ENCODE measurements at places on chromosomes 2 and 18.

DNA sequence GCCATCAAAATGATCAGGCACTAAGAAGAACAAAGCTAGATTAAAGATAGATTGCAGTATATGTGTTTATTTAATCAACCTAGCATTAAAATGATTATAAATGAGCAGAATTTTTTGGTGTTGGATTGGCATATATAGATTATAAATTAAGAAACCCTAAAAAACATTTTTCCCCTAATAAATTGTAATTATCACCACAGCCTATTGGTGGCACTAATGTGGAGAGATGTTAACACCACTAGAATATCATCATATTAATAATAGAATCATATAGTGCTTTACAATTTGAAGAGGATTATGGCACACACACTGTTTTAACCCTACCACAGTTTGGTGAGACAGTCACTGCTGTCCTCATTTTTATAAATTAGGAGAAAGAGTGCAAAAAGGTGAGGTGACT is 112.4 kb upstream of the RND3 start:
- DNase-seq: no peak

- no peak for DNase-seq
Observed at GRCh38 chr2:67927501-67927900, 135.3 kb downstream of the C1D start.

DNA sequence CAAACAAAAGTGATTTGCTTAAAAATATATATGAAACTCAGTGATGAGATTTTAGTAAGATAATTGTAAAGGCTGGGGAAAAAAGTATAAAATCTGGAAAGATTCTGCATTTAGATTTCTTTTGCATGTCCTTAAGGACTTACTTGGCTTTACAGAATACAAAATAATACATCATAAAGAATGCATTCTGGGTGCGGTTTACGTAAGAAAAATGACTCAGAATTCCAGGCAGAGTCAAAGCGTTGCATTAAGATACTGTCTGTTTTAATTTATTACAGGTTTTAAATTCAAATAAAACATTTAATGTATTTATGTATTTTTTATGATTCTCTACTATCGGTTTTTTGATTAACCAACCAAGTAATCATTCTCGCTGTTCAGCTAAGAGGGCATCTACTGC is 178.0 kb downstream of the SH3BP4 start:
- DNase-seq: no peak

- DNase-seq: no peak
Observed at GRCh38 chr2:152846697-152847470, 128.5 kb downstream of the ARL6IP6 start.

DNA sequence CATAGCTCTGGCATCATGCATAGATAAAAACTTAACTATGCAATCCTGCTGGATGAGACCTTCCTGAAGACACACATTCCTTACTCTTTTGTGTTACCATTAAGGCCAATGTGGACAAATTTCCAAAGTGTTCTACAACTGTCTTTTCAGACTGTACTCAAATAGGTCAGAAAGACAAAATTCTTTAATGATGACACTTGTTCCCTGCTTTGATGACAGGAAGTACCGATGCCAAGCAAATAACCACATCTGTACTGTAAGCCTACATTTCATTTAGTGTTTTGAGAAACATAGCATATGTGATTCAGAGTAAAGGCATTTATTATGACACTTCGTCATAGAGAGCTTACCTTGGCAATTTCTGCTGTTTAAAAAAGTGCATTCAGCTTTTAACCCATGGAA is 55.0 kb downstream of the PMAIP1 start:
- no peak for DNase-seq

GRCh38 chr2:16203691-16204090 is 263.3 kb downstream of the MYCN start:
- DNase-seq: no peak

- no peak for DNase-seq
Observed at GRCh38 chr2:17051538-17051937, 385.9 kb upstream of the CYRIA start.

GRCh38 chr2:62871506-62871905 is 166.0 kb downstream of the EHBP1 start:
- no peak for DNase-seq

GRCh38 chr2:65231892-65232477 is 4.4 kb downstream of the ACTR2 start:
- DNase-seq: no peak

GRCh38 chr18:41064916-41065315 is 890.1 kb upstream of the PIK3C3 start:
- no peak for DNase-seq

GRCh38 chr2:143903172-143903856 is 616.6 kb downstream of the ZEB2 start:
- DNase-seq: peak; percentile 3

GRCh38 chr2:216119986-216120385 is 10.8 kb downstream of the XRCC5 start:
- DNase-seq: peak; percentile 26

DNA sequence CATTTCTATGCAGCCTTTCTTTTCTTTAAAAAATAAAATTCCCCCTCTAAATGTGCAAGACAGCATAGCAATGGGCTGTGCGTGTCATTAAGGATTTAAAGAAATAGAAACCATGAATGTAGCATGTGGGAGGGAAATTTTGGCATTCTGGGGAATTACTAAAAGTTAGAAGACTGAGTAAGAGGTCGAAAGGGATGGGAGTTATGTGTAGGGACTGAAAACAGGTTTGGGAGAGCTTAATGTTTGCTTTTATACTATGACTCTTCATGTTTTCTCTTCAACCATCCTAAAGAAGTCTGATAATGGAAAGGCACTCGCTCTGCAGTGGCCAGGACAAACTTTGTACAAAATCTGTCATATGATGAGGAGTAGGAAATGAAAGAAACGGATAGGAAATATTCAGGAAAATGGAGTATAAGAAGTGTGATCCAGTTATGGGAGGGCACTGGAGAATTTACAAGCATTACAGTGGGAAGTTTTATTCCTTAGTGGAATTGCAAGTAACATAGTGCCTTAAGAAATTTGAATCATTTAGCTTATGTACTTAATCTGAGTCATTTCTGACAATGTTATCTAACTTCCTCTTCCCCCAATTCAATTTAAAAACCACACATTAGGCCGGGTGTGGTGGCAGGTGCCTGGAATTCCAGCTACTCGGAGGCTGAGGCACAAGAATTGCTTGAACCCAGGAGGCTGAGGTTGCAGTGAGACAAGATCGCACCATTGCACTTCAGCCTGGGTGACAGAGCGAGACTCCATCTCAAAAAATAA is 20.6 kb downstream of the TMEM87B start:
- DNase-seq: no peak

DNA sequence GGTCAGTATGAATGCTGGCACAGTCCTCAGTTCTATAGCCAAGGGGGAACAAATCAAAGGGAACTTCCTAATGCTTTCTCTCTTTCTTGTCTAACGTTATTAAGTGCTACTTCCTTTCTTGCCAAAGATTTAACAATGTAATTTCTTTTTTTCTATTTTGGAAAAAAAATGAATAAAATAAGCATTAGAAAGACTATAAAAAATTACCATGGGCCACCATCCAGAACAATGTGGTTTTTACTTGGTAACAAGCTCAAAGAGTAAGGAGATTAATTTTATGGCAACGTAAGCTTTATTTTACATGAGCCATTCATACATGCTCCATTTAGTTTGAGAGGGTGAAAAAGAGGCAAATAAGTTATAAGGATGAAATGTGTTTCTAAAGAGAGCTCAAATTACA is 40.1 kb downstream of the SERPINE2 start:
- DNase-seq: no peak

- no peak for DNase-seq
Observed at GRCh38 chr2:42372474-42373200, 11.6 kb upstream of the COX7A2L start.

- DNase-seq: no peak
Observed at GRCh38 chr2:135050684-135051083, 1.4 kb upstream of the RAB3GAP1 start.

GRCh38 chr2:10755621-10756020 is 34.2 kb downstream of the ATP6V1C2 start:
- DNase-seq: no peak

DNA sequence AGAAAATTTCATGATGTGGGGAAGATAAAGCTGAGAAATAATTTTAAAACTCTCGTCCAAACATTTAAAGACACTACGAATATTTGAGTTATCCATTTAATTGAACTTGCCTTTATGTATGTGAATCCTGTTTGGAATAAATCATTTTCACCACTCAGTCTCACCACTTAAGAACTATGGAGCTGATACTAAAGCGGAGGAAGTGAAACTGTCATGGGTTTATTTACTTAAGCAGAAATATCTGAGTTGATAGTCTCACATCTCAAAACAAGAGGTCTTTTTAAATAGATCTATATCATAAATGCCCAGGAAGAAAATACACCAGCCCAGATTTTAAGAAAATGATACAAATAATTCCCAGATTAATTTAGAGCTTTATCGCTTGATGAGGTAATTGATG is 532.4 kb downstream of the ZNF804A start:
- no peak for DNase-seq

GRCh38 chr2:27264753-27265535 is 2.1 kb upstream of the SLC30A3 start:
- peak; percentile 61 for DNase-seq

DNA sequence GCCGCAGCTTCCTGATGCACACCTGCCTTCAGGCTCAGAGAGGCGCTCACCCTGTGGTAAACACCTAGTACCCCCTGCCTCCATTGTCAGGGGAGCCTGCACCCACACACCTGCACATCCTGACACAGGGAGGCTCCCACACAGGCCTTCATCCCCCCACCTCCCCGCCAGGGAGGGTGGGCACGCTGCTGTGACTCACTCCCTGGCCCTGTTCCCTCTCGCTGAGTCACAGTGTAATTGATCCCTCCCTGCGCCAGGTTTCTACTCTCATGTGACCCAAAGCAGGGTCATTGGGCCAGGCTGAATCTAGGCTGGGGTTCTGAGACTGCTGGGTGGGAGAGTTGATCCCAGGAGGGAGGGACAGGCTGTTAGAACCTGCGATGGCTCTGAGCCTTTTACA is 8.5 kb upstream of the CELF4 start:
- no peak for DNase-seq

DNA sequence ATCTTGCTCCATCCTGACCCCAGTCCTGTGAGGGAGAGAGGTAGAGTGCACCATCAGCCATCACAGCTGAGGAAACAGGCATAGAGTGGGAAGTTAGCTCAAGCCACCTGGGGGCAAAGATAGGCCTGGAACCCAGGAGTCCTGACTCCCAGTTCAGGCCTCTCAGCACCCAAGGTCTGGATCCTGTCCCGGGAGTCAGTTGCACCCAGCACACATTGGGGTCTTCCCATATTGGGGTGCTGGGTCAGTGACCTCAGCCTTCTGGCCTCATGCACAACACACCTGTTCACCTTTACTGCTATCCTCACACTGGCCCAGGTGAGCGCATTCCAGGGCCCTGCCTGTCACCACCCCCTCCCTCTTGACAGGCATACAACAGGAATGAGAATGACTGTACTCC is 24.7 kb downstream of the ST8SIA5 start:
- no peak for DNase-seq

- DNase-seq: no peak
Observed at GRCh38 chr2:98158305-98158704, 71.3 kb downstream of the VWA3B start.

DNA sequence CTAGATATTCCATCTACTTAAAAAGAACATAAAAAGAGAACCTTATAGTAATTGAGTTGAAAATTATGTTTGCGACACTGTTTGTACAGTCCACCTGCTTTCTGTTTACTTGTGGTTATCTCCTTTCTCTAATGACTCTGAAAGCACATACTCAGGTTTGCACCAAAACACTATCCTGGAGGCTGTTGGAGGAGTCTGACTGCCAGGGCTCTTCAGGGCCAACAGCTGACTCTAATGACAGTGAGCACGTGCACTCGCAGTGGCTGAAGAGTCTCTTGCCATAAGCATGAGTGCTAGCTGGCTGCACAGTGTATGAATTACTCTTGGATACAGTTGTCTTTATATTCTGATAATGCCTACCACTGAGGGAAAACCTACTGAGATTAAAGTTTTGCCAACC is 16.7 kb upstream of the GLS start:
- DNase-seq: no peak

DNA sequence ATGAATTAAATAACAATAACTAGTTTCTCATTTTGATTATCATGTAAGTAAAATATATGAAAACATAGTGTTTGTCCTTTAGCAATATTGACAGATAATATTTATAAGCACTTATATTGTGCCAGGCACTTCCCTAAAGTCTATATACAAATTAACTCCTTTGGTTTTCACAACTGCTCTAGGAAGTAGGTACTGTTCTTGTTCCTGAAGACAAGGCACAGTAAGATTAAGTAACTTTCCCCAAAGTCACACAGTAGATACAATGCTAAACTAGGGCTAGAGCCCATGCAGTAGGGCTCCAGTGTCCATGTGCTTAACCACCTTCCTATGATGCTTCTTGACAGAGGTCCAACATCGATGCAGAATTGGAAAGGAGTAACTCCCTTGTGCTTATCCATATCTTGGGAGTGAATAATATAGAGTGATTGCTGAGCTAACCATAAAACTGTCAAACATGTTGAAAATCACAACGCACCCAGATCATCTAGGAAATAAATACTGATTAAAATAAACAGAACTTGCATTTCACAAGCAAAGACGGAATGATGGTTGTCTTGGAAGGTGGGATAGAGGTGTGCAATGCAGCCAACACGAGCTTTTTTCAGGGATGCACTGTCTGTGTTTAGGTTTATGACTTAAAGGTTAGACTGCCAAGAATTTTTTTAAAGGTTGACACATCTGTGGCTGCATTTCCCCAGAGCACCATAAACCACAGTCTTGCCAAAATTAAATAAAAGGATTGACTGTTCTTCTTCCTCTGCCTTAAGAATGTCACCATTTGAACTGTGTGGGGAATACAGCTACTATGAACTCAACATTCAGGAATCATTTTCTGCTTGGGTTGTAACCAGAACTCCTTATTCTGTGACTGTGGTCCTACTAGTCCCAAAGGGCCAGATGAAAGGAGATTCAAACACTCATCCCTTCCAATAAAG is 80.8 kb downstream of the ANKRD44 start:
- no peak for DNase-seq

GRCh38 chr2:72915907-72916742 is 1.2 kb upstream of the EMX1 start:
- DNase-seq: peak; percentile 21

GRCh38 chr18:6261938-6262337 is 152.8 kb downstream of the L3MBTL4 start:
- DNase-seq: no peak

Measured in CD4-positive, alpha-beta T cell treated with Interleukin-2 at 100 ng/mL for 4 hours (primary cell).